ENCODE measurements at places on chromosomes 7 and 10.
A peak's percentile ranks its signal among the peaks of the same experiment; 100 is the strongest.

GRCh38 chr10:43214956-43215561 is 51.8 kb downstream of the RASGEF1A start:
- H3K4me3 ChIP-seq, result no peak overlapping the region
- no peaks in the 10 kb centered on the region for H3K36me3 ChIP-seq
- no peaks in the 10 kb centered on the region for H3K4me1 ChIP-seq
- H3K27me3 ChIP-seq, result peaks cover 7% of the 10 kb centered on the region

DNA sequence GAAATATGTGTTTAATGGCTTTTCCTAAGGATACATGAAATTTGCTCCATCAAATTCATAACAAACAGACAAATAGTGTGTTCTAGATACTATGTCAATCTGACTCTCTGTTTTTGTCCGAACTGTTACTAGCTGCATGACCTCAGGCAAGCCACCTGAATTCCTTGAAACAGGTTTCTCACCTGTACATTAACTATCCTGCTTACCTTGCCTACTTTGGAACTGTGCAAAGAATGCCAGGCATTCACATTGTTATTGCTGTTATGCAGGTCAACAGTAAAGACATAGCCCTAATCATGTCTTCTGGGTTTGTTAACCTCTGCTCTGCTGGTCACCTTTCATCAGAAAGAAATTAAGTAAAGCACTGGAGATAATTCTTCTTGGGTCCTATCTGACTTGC is 1283.9 kb upstream of the CELF2 start:
- H3K4me1 ChIP-seq, result no peaks in the 10 kb centered on the region
- no peak overlapping the region for H3K4me3 ChIP-seq
- H3K27me3 ChIP-seq, result no peaks in the 10 kb centered on the region
- DNase-seq, result no peak
- H3K27ac ChIP-seq, result no peak overlapping the region

- H3K27me3 ChIP-seq, result no peaks in the 10 kb centered on the region
- H3K4me3 ChIP-seq, result no peak overlapping the region
- H3K36me3 ChIP-seq, result no peaks in the 10 kb centered on the region
- no peak for DNase-seq
- H3K4me1 ChIP-seq, result no peaks in the 10 kb centered on the region
- no peak overlapping the region for H3K27ac ChIP-seq
Measured at GRCh38 chr7:14158111-14158510, 168.6 kb upstream of the ETV1 start.

DNA sequence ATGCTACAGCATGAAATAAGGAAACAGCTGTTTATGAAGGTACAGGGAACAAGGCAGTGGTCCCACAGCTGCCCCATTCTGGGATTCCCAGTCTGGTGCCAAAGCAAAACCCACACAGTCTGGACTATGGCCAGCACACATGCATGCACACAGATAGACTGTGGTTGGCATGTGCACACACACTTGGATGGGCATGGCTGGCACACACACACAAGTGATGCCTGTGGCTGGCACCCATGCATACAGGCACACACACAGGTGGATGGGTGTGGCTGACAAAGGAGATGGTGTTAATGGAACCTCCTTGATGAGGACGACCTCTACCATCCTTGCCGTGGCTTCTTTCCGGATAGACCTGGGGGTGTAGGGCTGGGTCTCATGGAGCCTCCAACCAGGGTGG is 114.0 kb upstream of the LYZL2 start:
- H3K36me3 ChIP-seq, result no peaks in the 10 kb centered on the region
- H3K27ac ChIP-seq, result no peak overlapping the region
- peaks cover 21% of the 10 kb centered on the region for H3K4me1 ChIP-seq
- no peaks in the 10 kb centered on the region for H3K27me3 ChIP-seq
- DNase-seq, result no peak

GRCh38 chr10:117164592-117165537 is 26.8 kb upstream of the VAX1 start:
- H3K27ac ChIP-seq, result no peak overlapping the region
- no peak overlapping the region for H3K4me3 ChIP-seq
- H3K27me3 ChIP-seq, result peaks cover 71% of the 10 kb centered on the region
- H3K4me1 ChIP-seq, result peaks cover 10% of the 10 kb centered on the region

DNA sequence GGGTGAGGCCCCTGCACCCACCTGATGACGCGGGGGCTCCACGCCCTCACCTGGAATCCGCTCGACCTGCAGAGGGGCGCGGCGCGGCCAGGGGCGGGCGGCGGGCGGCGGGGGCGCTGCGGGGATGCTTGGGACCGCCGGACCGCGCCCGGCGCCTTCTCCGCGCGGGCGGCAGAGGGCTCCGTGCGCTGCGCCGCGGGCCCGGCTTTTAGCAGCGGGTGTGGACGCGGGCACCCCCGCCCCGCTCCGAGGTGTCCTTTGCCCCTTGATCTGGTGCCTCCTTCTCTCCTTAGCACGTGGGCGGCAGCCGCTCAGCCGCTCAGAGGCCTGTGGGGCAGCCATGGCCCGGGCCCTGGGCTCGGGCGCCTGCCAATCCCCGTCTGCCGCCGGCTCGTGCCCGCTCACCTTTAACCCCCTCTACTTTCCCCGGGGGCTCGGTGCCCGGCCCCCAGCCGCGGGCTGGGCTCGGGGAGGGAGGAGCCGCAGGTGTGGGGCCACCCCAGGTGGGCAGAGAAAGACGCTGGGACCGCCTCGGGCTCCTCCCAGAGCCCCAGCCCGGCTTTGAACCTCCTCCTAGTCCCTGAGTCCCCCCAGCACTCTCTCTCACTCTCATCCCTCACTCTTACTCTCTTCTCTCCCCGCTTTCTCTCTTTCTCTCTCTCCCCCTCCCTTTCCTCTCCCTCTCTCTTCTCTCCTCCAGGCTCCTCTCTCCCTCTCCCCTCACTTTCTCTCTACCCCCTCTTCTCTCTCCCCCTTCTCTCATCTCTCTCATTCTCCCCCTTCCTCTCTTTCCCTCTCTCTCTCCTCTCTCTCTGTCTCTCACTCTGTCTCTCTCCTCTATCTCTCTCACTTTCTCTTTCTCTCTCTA is 19.7 kb upstream of the VPS37D start:
- DNase-seq, result no peak
- H3K36me3 ChIP-seq, result no peaks in the 10 kb centered on the region
- no peak overlapping the region for H3K27ac ChIP-seq
- peaks cover 14% of the 10 kb centered on the region for H3K4me1 ChIP-seq
- peak overlapping the region; percentile 15 for H3K4me3 ChIP-seq
- H3K27me3 ChIP-seq, result peaks cover 51% of the 10 kb centered on the region

- H3K36me3 ChIP-seq, result peaks cover 15% of the 10 kb centered on the region
- DNase-seq, result no peak
- no peak overlapping the region for H3K4me3 ChIP-seq
- H3K4me1 ChIP-seq, result peaks cover 3% of the 10 kb centered on the region
- no peak overlapping the region for H3K27ac ChIP-seq
Measured at GRCh38 chr7:37267251-37267650, 181.4 kb downstream of the ELMO1 start.

DNA sequence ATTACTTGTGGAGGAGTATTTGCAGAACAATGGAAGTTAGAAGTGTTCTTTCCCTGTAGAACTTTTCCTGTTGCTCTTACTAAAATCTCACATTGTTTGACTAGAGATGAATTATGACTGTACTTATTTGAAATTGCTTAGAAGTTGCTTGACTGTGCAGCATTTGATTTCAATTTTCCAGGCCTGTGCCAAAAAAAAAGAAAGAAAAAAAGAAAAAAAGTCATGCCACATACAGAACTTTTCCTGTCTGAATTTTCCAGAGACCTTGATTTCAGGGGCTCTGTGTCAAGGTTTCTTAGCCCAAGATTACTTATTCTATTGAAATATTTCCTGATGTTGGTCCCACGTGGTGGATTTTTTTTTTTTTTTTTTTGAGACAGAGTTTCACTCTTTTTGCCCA is 3.5 kb upstream of the FAM171A1 start:
- H3K4me1 ChIP-seq, result peaks cover 3% of the 10 kb centered on the region
- no peaks in the 10 kb centered on the region for H3K36me3 ChIP-seq
- no peak overlapping the region for H3K27ac ChIP-seq

DNA sequence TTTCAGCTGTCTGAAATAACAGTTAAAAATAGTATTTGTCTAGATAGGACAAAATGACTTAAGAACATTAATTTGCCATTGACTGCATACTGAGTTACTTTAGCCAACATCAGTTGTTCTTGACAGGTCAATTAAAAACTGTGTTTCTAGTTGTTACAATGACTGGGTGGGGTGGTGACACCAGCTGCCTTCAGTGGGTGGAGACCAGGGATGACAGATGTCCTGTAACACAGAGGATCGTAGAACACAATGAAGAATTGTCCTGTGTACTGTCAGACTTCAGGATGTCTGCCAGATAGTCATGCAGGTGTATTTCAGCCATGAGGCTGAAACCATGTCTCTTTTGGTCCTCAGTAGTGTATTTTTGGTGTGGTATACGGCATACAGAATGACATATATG is 24.4 kb downstream of the TRUB1 start:
- no peaks in the 10 kb centered on the region for H3K27me3 ChIP-seq
- DNase-seq, result no peak
- H3K27ac ChIP-seq, result no peak overlapping the region
- H3K36me3 ChIP-seq, result peaks cover 45% of the 10 kb centered on the region
- H3K4me3 ChIP-seq, result no peak overlapping the region

- no peaks in the 10 kb centered on the region for H3K36me3 ChIP-seq
- H3K4me1 ChIP-seq, result no peaks in the 10 kb centered on the region
Measured at GRCh38 chr10:112289373-112290053, 6.3 kb downstream of the TECTB start.

DNA sequence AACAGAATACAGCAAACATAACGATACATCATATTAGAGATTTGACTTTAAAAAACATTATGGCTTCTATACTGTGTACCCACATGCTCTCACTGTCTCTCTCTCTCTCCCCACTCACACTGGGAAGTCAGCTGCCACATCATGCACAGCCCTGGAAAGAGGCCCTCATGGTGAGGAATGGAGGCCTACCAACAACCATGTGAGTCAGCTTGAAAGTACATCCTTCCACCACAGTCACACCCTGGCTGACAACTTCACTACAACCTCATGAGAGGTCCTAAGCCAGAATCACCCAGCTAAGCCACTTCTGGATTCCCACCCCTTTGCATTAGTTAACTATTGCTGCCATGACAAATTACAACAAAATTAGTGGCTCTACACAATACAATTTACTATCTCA is 23.3 kb upstream of the GPR22 start:
- no peaks in the 10 kb centered on the region for H3K27me3 ChIP-seq
- DNase-seq, result no peak
- no peak overlapping the region for H3K4me3 ChIP-seq
- H3K36me3 ChIP-seq, result peaks cover 12% of the 10 kb centered on the region

DNA sequence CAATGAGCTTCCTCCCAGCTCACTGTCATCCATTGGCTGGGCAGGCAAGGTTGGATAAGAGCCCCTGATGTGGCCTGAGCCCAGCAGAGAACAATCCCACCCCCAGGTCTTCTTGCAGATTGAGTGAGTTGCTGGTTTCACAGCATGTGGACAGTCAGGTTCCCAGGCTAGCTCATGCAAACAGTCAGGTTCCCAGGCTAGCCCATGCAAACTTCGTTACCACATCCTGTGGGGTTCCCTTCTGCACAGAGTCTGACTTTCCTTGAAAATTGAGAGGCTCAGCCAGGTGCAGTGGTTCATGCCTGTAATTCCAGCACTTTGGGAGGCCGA is 67.1 kb downstream of the TMEM130 start:
- no peaks in the 10 kb centered on the region for H3K36me3 ChIP-seq
- H3K4me1 ChIP-seq, result no peaks in the 10 kb centered on the region
- H3K27me3 ChIP-seq, result no peaks in the 10 kb centered on the region
- DNase-seq, result no peak
- no peak overlapping the region for H3K4me3 ChIP-seq

- H3K4me3 ChIP-seq, result peak overlapping the region; percentile 73
- H3K27ac ChIP-seq, result peak overlapping the region; percentile 82
- peaks cover 31% of the 10 kb centered on the region for H3K36me3 ChIP-seq
- H3K4me1 ChIP-seq, result peaks cover 61% of the 10 kb centered on the region
- DNase-seq, result no peak
- H3K27me3 ChIP-seq, result peaks cover 15% of the 10 kb centered on the region
Measured at GRCh38 chr7:1919539-1920265, 249.6 kb downstream of the ELFN1 start.

GRCh38 chr10:50437248-50437647 is 185.9 kb upstream of the ASAH2 start:
- H3K4me3 ChIP-seq, result no peak overlapping the region
- no peak for DNase-seq
- peaks cover 22% of the 10 kb centered on the region for H3K36me3 ChIP-seq
- no peaks in the 10 kb centered on the region for H3K27me3 ChIP-seq

DNA sequence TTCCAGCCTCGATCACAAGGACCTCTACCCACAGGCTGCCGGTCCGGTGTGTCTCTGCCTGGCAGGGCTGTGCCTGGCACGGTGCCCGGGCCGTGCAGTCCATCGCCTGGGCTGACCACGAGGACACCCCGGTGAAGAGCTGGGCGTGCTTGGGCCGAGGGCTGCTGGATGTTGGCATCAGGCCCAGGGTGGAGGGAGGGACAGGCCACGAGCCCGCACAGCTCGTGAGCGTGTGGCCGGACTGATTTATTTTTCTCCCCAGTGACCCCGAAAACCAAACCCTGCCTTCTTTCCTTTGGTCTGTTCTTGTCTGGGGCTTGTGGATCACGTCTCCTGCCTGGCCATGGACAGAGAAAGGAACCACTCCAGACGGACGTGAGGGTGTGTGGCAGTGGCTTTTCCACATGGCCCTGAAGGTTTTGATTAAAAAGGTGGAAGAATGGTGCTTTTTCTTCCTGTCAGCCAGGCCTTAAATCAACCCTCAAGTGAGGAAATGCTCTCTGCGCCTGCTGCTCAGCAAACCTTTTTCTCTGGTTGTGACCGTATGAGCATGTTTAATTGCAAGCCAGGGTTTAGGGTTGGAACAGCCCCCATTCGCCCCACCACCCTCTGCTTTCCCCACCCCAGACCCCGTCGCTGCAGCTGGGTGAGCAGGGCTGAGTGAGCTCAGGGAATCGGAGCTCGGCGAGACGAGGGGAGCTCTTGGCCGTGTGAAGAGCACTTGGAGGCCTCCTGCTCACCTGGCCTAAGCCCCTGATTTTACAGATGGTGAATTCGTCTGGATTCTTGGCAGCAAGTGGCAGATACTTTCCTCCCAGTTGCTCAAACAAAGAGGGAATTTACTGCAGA is 130.1 kb downstream of the RGS10 start:
- peaks cover 5% of the 10 kb centered on the region for H3K4me1 ChIP-seq
- H3K4me3 ChIP-seq, result no peak overlapping the region
- no peaks in the 10 kb centered on the region for H3K27me3 ChIP-seq

DNA sequence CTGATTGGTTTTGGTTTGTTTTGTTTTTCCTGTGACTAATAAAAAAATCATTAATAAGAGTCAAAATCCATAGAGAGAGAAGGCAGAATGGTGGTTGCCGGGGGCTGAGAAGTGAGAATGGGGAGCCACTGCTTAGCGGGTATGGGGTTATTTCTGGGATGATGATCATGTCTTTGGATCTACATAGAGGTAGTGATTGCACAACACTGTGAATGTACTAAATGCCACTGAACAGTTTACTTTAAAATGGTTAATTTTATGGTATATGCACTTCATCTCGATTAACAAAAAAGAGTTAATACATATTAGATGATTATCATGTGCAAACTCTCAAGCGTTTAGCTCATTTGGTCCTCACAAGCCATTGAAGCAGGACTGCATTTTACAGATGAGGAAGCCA is 342.9 kb downstream of the ELMO1 start:
- H3K27me3 ChIP-seq, result no peaks in the 10 kb centered on the region
- DNase-seq, result no peak
- no peak overlapping the region for H3K4me3 ChIP-seq
- peaks cover 19% of the 10 kb centered on the region for H3K36me3 ChIP-seq
- peaks cover 35% of the 10 kb centered on the region for H3K4me1 ChIP-seq

GRCh38 chr7:132387596-132387995 is 188.7 kb downstream of the PLXNA4 start:
- peaks cover 31% of the 10 kb centered on the region for H3K27me3 ChIP-seq
- DNase-seq, result no peak
- peaks cover 3% of the 10 kb centered on the region for H3K36me3 ChIP-seq
- no peak overlapping the region for H3K4me3 ChIP-seq
- peaks cover 6% of the 10 kb centered on the region for H3K4me1 ChIP-seq
- no peak overlapping the region for H3K27ac ChIP-seq

Measured in activated CD8-positive, alpha-beta T cell treated with anti-CD3 and anti-CD28 coated beads, Interleukin-2, amount 10 ng/mL, durations not matched to agents 7 days and 5 days (primary cell).